ENCODE measurements at places on chromosomes 12 and 14. TPM values are rescaled to one million over a fixed set of nuclear protein-coding genes. Genes with fewer than 3 reads are reported as not detected.
A peak's percentile ranks its signal among the peaks of the same experiment; 100 is the strongest.

- no peaks in the 10 kb centered on the region for H3K36me3 ChIP-seq
- H3K27ac ChIP-seq, result no peak overlapping the region
- DNase-seq, result no peak
- peaks cover 22% of the 10 kb centered on the region for H3K27me3 ChIP-seq
- H3K4me3 ChIP-seq, result no peak overlapping the region
Observed at GRCh38 chr14:101372894-101373620, 188.2 kb upstream of the DIO3 start.

DNA sequence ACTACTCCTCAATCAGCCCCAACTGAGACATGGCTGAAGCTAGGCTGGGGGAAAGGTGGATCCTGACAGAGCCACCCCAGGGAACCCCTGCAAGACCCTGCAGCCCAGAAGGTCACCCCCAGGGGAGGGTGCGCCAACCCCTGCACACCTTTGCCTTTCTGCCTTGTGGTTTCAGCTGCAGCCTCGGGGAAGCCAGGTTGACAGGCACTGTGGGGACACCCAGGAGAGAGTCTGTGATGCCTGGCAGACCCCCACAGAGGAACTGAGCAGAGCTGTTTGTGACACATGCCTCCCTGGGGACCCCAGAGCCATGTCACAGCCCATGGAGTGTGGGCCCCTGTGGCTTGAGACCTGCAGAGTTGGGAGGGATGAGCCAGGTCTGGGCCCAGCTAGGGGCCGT lies 11.8 kb upstream of the HHIPL1 start:
- H3K27me3 ChIP-seq, result no peaks in the 10 kb centered on the region
- H3K4me3 ChIP-seq, result no peak overlapping the region
- H3K36me3 ChIP-seq, result no peaks in the 10 kb centered on the region
- H3K4me1 ChIP-seq, result peaks cover 7% of the 10 kb centered on the region
- H3K27ac ChIP-seq, result no peak overlapping the region

DNA sequence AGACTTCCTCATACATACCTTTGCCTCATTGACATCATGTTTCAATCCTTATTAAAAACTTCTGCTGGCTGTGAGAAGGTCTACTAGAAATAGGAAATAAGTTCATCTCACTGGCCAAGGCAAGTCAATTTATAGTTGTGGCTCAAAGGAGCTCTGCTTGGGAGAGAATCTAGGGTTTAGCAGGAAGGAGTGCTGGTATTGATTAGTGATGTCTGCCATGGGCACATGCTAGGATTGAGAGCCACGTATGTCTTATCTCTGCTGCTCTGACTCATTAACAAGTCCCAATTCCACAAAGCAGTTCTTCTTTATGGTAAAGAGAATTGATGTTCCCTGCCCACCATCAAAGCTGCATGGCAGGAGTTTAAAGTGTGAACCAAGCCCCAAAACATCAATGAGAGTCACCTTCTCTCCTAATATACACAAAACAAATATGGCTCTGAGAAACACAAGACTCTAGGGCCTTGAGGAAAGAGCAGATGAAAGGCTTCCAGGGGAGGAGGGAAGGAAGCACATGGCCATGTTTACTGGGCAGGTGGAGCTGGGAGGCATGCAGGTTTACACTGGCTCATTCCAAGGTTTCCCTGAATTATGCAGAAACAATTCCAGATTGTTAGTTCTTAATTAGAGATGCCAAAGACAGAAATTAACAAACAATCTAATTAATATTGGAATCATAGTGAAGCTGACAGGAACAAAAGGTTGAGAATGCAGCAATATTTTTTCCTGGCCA lies 931.9 kb upstream of the TMEM132C start:
- no peak overlapping the region for H3K4me3 ChIP-seq
- DNase-seq, result no peak
- no peaks in the 10 kb centered on the region for H3K4me1 ChIP-seq
- H3K27ac ChIP-seq, result no peak overlapping the region
- no peaks in the 10 kb centered on the region for H3K27me3 ChIP-seq

- peak; percentile 11 for DNase-seq
- peaks cover 47% of the 10 kb centered on the region for H3K4me1 ChIP-seq
- H3K27me3 ChIP-seq, result no peaks in the 10 kb centered on the region
- H3K36me3 ChIP-seq, result no peaks in the 10 kb centered on the region
- H3K27ac ChIP-seq, result peak overlapping the region; percentile 90
- peak overlapping the region; percentile 54 for H3K4me3 ChIP-seq
Observed at GRCh38 chr14:45253754-45254310, 830 bp upstream of the MIS18BP1 start.

- DNase-seq, result no peak
- H3K36me3 ChIP-seq, result no peaks in the 10 kb centered on the region
- no peaks in the 10 kb centered on the region for H3K27me3 ChIP-seq
- H3K4me3 ChIP-seq, result no peak overlapping the region
- no peaks in the 10 kb centered on the region for H3K4me1 ChIP-seq
Observed at GRCh38 chr14:85579942-85580341, 50.0 kb downstream of the FLRT2 start.

DNA sequence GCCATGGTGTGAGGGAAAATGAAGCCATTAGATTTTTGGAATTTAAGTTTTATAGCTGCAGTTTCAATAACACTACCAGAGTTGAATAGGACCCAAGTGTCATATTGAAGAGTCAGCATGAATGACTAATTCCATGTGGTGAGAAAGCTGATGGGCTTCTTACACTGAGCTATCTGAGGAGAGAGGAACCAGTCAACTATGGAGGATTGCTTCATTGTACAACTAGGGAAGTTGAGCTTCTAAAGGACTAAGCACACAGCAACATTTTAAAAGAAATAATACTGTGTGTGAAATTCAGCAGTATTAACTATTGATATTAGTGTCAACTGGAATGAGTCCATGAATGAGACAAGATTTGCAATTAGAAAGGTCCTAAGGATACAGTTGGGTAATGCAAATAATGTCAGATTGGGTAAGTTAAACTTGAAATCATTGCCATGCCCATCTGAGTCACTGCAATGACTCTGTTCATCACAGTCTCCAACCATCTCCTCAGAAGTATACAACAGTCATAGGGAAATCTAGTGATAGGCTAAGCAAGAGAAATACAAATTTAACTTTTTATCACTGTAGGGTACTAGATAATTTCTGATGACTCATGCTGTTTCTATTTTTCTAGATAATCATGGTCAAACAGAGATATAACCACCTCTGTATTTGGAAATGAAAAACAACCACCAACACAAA lies 394.2 kb downstream of the FSCB start:
- no peaks in the 10 kb centered on the region for H3K27me3 ChIP-seq
- H3K27ac ChIP-seq, result no peak overlapping the region
- no peaks in the 10 kb centered on the region for H3K36me3 ChIP-seq
- DNase-seq, result no peak
- H3K4me1 ChIP-seq, result no peaks in the 10 kb centered on the region
- no peak overlapping the region for H3K4me3 ChIP-seq

- no peak overlapping the region for H3K27ac ChIP-seq
- no peak overlapping the region for H3K4me3 ChIP-seq
- no peak for DNase-seq
- no peaks in the 10 kb centered on the region for H3K27me3 ChIP-seq
- H3K36me3 ChIP-seq, result peaks cover 62% of the 10 kb centered on the region
- no peaks in the 10 kb centered on the region for H3K4me1 ChIP-seq
Observed at GRCh38 chr12:76859611-76860010, 19.2 kb downstream of the CSRP2 start.

- DNase-seq, result no peak
- no peak overlapping the region for H3K27ac ChIP-seq
- no peak overlapping the region for H3K4me3 ChIP-seq
- H3K4me1 ChIP-seq, result no peaks in the 10 kb centered on the region
- H3K27me3 ChIP-seq, result peaks cover 40% of the 10 kb centered on the region
- no peaks in the 10 kb centered on the region for H3K36me3 ChIP-seq
Observed at GRCh38 chr14:100804558-100805309, 21.2 kb upstream of the MEG3 start.

DNA sequence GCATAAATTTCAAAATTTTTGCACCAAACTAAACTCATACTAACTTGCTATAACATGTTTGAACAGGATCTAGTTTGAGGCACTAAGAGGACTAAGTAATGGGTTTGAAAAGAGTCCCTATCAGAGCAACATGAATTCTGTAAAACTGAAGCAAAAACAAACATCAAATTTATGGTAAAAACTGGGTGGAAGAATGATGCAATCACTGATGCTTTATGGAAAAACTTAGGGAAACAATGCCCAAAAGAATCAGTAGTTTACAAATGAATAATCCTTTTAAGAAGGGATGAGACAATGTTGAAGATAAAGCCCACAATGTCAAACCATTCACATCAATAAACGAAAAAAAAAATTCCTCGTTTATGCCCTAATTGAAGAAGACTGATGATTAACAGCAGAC lies 88.9 kb downstream of the PRKD1 start:
- no peaks in the 10 kb centered on the region for H3K36me3 ChIP-seq
- no peaks in the 10 kb centered on the region for H3K4me1 ChIP-seq
- no peak overlapping the region for H3K27ac ChIP-seq
- H3K4me3 ChIP-seq, result no peak overlapping the region

- H3K4me1 ChIP-seq, result no peaks in the 10 kb centered on the region
- no peak overlapping the region for H3K27ac ChIP-seq
- no peak for DNase-seq
- no peak overlapping the region for H3K4me3 ChIP-seq
- H3K36me3 ChIP-seq, result no peaks in the 10 kb centered on the region
Observed at GRCh38 chr12:10169104-10169503, 2.8 kb downstream of the OLR1 start.

DNA sequence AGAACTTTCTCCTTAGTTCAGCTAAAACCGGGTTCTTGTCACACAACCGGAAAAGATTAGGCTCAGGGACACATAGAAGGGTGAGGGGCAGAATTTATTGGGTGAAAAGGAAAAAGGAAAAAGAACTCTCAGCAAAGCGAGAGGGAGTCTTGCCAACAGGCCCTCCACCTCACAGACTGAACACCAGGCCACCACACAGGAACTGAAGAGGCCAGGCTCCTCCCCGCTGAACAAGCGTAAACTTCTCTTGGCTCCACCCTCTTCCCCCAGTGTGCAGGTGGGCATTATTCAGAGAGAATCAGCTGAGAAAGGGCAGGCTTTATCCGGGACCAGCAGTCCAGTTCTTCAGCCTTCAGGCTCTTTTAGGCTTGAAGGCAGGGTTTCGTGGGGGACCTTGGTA lies 125.6 kb upstream of the FGD4 start:
- DNase-seq, result no peak
- no peaks in the 10 kb centered on the region for H3K36me3 ChIP-seq
- H3K27me3 ChIP-seq, result no peaks in the 10 kb centered on the region
- H3K4me3 ChIP-seq, result no peak overlapping the region
- H3K27ac ChIP-seq, result no peak overlapping the region

DNA sequence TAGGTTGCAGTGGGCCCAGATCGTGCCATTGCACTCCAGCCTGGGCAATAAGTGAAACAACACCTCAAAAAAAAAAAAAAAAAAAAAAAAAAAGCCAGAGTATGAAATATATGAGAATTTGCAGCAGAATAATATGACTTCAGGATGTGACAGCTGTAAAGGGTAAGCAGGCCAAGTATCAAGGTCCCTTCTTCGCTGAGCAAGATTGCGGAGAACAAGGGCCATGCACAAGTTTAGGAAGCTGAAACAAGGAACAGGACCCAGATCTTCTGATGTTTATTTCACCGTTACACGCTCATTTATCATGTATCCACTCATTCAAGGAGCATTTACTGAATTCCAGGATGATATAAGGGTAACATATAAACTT lies 659 bp upstream of the FOXJ2 start:
- peak overlapping the region; percentile 91 for H3K4me3 ChIP-seq
- H3K27me3 ChIP-seq, result no peaks in the 10 kb centered on the region
- H3K27ac ChIP-seq, result peak overlapping the region; percentile 97
- peak; percentile 28 for DNase-seq

DNA sequence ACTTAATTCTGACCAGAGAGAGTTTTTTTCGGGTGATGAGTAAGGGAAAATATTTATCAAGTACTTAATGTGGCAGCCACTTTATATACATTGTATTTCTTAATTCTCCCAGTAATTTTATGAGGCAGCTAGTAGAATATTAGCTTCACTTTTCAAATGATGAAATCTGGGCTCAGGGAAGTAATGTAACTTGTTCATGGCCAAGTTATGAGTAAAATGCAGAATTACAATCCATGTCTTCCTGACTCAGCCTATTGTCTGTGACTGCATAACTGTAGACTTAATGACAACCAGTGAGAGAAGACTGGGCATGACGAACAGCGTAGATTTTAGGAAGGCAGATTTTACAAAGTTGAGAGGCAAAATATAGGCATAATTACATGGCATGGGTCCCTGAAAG lies 106.7 kb upstream of the MIS18BP1 start:
- no peaks in the 10 kb centered on the region for H3K4me1 ChIP-seq
- H3K36me3 ChIP-seq, result no peaks in the 10 kb centered on the region
- H3K27me3 ChIP-seq, result no peaks in the 10 kb centered on the region
- no peak overlapping the region for H3K27ac ChIP-seq
- H3K4me3 ChIP-seq, result no peak overlapping the region
- DNase-seq, result no peak

- H3K4me3 ChIP-seq, result no peak overlapping the region
- no peak overlapping the region for H3K27ac ChIP-seq
- no peaks in the 10 kb centered on the region for H3K27me3 ChIP-seq
- no peaks in the 10 kb centered on the region for H3K4me1 ChIP-seq
- H3K36me3 ChIP-seq, result no peaks in the 10 kb centered on the region
Observed at GRCh38 chr12:72974954-72975555, 702.9 kb downstream of the TRHDE start.

DNA sequence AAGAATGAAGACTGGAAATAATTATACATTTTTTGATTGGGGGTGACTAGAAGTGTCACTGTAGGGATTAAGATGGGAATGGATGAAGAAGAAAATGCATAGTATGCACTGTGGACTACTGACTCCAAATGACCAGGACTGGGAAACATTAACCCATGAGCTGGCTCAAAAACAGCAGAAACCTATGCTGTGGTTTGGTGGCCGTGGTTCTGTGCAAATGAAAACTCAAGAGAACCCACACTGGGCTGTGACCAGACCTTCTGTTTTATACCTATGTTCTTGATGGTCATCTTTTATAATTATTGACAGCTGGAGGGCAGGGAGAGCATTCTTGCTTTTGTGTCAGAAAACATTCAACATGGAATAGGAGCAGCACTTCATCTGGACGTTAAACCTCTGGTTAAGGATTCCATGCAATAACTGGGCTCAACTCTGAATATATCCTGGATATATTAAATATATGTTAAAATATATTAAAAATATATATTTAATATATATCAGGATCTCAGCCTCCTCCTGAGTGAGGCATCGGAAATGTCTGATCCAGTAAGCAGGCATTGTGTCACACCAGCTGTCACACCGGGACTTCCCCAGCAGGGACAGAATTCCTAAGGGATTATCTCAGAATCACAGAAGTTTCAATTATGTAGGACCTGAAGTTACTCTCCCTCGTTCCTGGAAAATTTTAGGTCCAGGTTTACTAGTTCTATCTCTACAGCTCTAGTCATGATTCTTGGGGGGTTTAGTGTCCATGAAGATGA lies 48.5 kb downstream of the BBS10 start:
- no peaks in the 10 kb centered on the region for H3K4me1 ChIP-seq
- no peaks in the 10 kb centered on the region for H3K36me3 ChIP-seq
- H3K27ac ChIP-seq, result no peak overlapping the region
- DNase-seq, result no peak
- no peak overlapping the region for H3K4me3 ChIP-seq

GRCh38 chr12:124641591-124641990 lies 74.2 kb upstream of the NCOR2 start:
- no peak overlapping the region for H3K27ac ChIP-seq
- H3K4me1 ChIP-seq, result peaks cover 11% of the 10 kb centered on the region
- H3K4me3 ChIP-seq, result no peak overlapping the region
- no peak for DNase-seq
- H3K36me3 ChIP-seq, result no peaks in the 10 kb centered on the region
- no peaks in the 10 kb centered on the region for H3K27me3 ChIP-seq

Gene PELI2
- total RNA-seq, result 3.4 TPM

Gene GPR137C
- 1.0 TPM for total RNA-seq

Gene ADAMTS20
- total RNA-seq, result not detected

Gene FAM181A
- total RNA-seq, result not detected

Gene GPX2
- not detected for total RNA-seq

Gene OR6C1
- total RNA-seq, result not detected

Gene SLC4A8
- 0.28 TPM for total RNA-seq

Gene FGF6
- not detected for total RNA-seq

Gene SYT1
- total RNA-seq, result not detected

Gene SALL2
- 2.5 TPM for total RNA-seq

Gene NTS
- not detected for total RNA-seq
